Activated T-helper 1 cell treated with anti-CD3 and anti-CD28 coated beads, Interleukin-2, amount 50 U/mL, for 16 hours (primary cell): ENCODE measurements at places on chromosomes 2 and 18.

GRCh38 chr2:43676322-43677050, at the start of gene C1GALT1C1L:
Gene C1GALT1C1L (minus strand): TSS chr2:43676429. CDS start chr2:43676322, 107 bp downstream.
- peak; percentile 1 for DNase-seq

- no peak for DNase-seq
These were observed 66.0 kb upstream of the SPRED2 start for GRCh38 chr2:65498396-65498795.

GRCh38 chr2:107633580-107634147, 193.0 kb upstream of the RGPD4 start:
- no peak for DNase-seq

- DNase-seq = no peak
These were observed 563.8 kb downstream of the TDRD15 start for GRCh38 chr2:21687589-21687988.

GRCh38 chr2:152089238-152089637, 9.6 kb downstream of the CACNB4 start:
- DNase-seq = no peak

DNA sequence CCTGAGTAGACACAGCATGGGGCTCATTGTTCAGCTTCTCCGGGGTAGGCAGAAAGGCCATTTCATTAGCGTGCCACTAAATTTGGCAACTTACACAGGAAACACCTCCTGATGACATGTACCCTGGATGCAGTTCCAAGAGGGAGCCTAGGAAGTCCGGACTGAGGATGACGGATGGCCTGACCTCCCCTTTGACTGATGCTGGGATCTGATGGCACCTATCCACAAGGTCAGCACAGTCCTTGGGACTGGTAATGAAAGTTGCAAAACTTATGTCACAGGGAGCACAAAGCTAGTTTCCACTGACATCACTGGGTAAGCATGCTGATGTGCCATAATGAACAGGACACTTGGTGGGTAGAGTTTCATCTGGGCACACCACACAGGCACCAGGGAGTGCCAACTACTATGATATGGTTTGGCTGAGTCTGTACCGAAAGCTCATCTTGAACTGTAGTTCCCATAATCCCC, 126.7 kb upstream of the ARL4C start:
- no peak for DNase-seq

DNA sequence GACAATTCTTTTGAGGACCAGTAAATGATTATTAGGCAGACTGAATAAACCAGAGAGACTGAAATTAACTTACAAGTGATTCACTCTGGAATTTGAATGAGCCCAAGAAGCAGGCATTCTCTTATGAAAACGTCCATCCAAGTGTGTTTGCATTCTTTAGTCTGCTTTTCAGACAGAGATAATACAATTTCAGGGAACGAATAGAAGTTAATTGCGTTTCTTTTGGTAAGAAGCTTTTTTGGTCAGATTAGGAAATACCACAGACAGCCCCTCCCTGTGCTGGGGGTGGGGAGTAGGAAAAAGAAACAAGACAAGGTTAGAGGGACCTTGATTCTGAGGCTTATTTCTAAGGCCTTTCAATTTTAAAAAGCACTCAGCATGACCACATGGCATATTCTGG, 874.4 kb downstream of the SUCLG1 start:
- DNase-seq = no peak
